ENCODE measurements at places on chromosomes 1 and 21.

DNA sequence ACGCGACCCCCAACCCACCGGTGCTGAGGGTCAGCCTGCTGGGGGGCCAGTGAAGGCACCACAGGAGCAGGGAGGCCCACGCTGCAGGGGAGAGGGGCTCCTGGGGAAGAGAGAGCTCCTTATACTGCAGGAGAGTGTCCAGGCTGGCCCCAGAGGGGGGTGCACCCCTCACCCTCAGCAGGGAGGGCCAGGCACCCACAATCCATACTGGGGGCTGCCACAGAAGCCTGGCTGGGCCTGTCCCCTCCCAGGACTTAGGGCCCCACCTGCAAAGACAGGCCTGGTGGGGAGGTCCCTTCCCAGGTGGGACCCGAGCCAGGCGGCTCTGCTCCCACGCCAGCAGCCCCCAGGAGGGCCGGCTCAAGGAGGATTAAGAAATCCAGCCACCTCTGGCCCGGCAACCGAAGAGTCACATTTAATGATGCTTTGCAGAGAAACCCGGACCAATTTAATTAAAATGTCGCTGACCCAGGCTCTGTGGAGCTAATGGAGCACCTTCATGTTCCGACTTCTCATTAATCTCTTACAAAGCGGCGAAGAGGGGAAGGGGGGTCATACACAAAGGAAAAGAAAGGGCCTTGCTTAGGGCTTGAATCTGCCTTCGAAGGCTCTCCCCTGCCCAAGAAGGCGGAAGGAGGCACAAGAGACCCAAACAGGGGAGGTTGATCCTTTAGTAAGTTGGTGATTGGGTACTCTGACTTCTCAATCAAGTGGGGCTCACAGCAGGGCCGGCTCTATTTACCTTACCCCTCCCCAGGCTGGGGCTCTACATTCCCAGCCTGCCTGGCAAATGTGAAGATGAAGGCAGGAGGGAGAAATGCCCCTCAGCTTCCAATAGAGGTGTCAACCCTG lies 25.0 kb downstream of the WNT9A start:
- no peak for DNase-seq

- DNase-seq, result no peak
Observed at GRCh38 chr1:70628973-70629372, 217.9 kb downstream of the CTH start.

GRCh38 chr1:210301615-210302000 lies 27.1 kb upstream of the HHAT start:
- no peak for DNase-seq

DNA sequence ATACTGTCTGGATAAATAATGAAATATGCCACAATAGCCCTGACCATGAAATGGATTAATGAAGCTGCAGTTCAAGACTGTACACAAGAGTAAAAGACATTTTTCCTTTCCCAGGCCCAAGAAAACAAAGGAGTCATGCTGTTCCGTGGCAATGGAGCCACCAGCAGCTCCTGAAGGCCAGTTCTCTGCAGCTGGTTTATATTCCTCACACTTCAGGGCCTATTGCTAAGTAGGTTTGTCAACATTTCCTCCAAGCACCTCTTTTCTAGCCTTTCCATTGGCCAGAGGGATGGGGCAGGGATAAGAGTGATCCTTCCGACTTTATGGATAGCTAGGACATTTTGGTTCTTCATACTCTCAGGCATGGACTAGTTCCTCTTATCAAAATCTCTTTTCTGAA lies 24.2 kb upstream of the RGL1 start:
- DNase-seq, result no peak

DNA sequence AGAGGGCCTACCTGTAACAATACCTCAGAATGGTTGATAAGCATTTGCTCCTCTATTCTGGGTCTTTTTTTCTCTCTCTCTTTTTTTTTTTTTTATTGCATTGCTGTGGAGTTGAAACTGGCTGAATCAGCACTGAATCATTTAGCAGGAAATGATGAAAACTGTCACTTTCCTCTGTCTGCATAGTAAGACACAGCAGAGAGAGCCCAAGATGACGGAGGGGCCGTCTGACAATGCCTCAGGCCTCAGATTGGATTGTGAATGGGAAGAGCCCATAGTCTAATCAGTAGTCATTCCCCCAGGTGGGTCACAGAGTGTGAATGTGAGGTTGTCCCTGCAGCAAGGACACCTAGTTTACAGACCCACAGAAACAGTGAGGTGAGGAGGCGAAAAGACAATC lies 193.2 kb upstream of the PLXNA2 start:
- DNase-seq, result no peak

GRCh38 chr1:163290025-163290640 lies 31.6 kb upstream of the NUF2 start:
- peak; percentile 78 for DNase-seq

DNA sequence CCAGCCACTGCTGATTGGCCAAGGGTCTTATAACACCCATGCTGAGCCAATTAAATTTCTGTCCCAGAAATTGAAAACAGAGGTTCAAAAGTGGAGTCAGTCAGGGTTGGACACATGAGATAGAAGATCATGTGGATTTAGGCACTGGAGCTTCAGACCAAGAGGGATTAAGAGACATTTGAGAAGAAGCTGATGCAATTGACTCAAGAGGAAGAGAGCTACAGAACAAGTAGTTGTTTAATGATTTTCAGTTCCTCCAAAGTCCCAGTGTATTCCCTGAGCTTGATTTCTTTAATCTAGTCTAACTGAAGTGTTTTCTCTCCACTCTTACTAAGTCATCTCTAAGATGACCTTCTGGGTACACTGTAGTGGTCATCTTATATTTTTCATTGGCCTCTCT lies 227.1 kb downstream of the DUSP10 start:
- DNase-seq, result no peak
